ENCODE measurements at places on chromosomes 12 and 14.

DNA sequence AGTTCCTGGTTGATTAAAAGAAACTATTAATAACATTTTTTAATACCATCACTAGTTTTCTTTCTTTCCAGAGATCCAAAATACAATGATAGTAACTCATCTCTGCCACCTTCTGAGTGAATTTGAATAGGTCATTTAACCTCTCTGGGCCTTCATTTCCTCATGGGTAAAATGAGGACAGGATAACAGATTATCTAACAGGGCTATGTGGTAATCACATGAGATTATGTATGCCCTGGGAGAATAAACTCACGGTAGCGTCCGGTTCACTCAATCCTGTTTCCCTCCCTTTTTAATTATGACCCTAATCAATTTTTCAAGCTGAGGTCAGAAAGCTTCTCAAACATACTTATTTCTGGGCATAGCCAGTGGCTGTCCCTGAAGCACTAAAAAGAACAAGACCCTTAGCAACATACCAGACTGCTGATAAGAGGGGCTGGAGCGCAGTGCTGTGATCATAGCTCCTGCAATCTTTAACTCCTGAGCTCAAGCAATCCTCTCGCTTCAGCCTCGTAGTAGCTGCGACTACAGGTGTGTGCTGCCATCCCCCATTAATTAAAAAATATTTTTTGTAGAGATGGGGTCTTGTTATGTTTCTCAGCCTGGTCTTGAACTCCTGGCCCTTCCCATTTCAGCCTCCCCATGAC lies 24.2 kb downstream of the ATXN2 start:
- no peak for DNase-seq

GRCh38 chr12:11457996-11458645 lies 62.8 kb upstream of the PRB2 start:
- DNase-seq = no peak

DNA sequence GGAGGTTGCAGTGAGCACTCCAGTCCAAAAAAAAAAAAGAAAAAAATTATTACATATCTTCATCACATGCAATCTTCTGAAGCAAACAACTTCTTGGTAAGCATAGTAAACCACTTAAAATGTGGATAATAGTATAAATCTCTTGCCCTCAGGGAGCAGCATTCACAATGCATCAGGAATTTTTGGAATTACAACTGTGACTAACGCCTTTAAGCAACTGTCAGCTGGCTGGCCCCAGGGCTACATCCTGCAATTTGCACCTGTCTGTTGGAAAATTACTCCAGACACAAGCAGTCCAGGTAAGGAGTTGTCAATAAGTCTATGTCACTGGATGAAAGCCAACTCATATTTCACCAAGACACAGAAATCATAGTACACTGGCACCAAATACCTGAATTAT lies 5.5 kb upstream of the SLC7A7 start:
- DNase-seq = no peak

DNA sequence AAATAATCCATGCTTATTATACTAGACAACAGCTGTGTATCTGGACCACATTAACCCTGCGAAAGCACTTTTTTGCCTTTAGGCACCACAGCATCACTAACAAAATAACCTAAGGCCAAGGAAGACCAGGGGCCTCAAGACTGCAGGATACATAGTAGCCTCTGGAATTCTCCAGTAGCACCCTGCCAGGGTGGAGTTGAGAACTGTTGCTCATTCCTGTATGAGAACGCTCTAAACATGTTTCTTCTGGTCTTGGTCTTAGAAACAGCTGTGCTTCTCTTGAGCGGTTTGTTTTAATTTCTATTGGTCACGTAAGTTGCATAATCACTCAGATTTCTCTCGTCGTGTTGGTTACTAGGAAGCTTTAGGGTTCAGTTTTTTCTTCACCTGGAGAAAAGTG lies 7.9 kb downstream of the B4GALNT3 start:
- peak; percentile 46 for DNase-seq

GRCh38 chr12:124240493-124240892 lies 54.4 kb upstream of the RFLNA start:
- DNase-seq = no peak

GRCh38 chr14:61884711-61885110 lies 122.5 kb downstream of the SNAPC1 start:
- DNase-seq = no peak

- peak; percentile 55 for DNase-seq
Observed at GRCh38 chr14:34462132-34462893, at the start of gene SPTSSA. Gene SPTSSA, minus strand, starts transcription at chr14:34462240. Its CDS starts 33 bp downstream, at chr14:34462207.

GRCh38 chr12:77925536-77926108 lies 94.9 kb downstream of the NAV3 start:
- no peak for DNase-seq

DNA sequence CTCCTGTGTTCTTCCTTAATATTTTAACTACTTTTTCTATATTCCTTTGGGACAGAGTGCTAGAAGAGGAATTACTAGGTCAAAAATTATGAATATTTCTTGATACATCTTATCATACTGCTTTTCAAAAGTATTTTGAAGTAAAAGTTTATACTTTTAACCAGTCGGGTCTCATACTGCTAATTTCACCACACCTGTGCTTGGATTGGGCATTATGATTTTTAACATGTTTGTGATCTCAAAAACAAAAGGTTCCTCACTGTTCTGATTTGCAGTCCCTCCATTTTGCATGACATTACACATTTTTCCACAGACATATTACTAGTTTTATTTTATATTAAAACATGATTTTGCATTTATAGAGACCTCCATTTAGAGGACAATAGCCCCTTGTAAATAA lies 32.9 kb downstream of the MRPL42 start:
- DNase-seq = no peak

- DNase-seq = no peak
Observed at GRCh38 chr14:31858868-31859267, 218.2 kb upstream of the ARHGAP5 start.

- no peak for DNase-seq
Observed at GRCh38 chr14:68269136-68269927, 449.8 kb downstream of the RAD51B start.

DNA sequence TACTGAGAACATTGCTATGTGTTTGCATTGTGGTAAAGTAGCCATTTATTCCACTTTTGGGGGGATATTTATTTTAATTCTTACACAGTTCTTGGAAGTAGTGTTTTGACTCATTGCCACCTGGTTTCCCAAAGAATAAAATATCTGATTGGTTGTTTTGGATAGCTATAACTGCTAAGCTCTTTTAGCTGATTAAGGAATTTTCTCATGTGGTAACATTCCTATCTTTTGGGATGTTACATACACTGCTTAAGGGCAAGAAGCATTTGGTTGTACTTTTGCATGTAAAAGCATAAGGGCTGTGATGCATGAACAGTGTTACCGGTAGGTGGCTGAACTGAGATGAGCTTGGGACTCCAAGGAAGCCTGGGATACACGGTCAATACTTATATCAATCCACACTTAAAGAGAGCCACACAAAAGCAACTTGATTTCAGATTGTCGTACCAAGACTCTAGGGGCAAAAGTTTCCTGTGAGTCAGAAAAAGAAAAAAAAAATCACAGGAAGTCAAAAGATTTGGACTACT lies 71.4 kb upstream of the PRKD1 start:
- no peak for DNase-seq

GRCh38 chr12:100699209-100699608 lies 95.4 kb upstream of the ANO4 start:
- no peak for DNase-seq
